ENCODE measurements at places on chromosomes 11 and 22. TPM values are rescaled to one million over a fixed set of nuclear protein-coding genes. Genes with fewer than 3 reads are reported as not detected.

MS4A4A gene
- total RNA-seq = 15.2 TPM

DNA sequence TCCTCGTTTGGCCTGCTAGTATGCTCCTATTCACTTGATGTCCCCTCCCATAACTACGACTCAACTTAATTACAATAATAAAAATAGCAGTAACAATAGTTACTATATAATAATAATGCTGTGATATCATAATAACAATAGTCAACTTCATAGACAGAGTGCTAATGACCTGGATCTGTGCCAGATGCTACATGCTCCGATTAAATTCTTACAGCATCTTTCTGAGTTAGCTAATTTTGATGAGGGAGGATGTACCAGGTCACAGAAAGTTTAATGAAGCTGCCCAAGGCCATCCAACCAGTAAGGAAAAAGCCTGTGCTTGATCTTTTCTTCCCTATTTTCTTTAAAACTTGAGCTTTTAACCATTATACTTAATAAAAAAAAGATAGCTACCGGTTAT lies 413.4 kb upstream of the LRRC4C start:
- no peak for DNase-seq

SLC22A9 gene
- total RNA-seq = not detected

GRCh38 chr22:20904008-20904979 lies 12.9 kb upstream of the CRKL start:
- DNase-seq = no peak

DNA sequence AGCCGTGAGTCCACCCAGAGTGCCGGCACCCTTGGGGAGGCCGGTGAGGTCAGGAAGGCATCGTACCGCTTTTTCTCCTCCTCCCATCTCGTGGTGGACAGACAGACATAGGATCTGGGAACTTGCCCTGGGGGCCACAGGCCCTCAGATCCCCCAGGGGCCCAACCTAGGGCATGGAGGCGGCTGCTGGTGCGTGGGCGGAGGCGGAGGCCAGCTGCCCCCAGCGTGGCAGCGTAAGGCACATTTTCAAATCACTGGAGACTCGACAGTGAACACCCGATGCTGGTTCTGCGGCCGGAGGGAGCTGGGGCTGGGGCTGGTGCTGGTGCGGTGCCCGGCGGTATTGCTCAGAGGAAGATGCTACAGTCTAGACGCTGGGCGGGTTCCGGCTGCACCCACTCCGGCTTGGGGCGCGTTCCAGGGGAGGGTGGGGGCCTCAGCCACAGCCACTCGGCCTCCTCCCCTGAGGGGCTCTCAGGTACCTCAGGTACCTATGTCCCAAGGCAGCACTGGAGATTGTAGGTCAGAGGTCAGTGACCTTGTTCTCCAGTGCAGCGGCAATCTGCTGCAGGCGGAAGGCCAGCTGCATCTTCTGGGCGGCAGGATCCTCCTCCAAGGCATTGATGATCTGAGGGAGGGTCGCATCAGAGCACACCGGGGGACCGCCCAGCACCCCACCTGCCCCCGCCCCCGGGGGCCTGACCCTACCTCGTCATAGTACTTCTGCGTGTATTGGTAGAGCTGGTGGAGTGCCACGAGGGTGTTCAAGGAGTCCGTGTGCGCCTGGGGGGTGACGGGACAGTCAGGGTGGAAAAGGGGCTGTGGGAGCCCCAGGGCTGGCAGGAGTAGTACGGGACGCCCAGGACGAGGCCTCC lies 5.2 kb upstream of the MAPK11 start:
- no peak for DNase-seq

GRCh38 chr11:3126207-3126865 lies 38.8 kb downstream of the OSBPL5 start:
- peak; percentile 70 for DNase-seq

GRCh38 chr22:29854432-29854831 lies 16.4 kb upstream of the ASCC2 start:
- DNase-seq = no peak

- DNase-seq = no peak
Observed at GRCh38 chr11:12287374-12288211, 89.8 kb upstream of the PARVA start.

- DNase-seq = no peak
Observed at GRCh38 chr11:131572423-131572822, 202.0 kb downstream of the NTM start.

TAF6L gene
- total RNA-seq = 9.2 TPM

GRCh38 chr22:36227396-36227795 lies 11.9 kb downstream of the APOL2 start:
- no peak for DNase-seq

GRCh38 chr11:61310749-61311148 lies 15.6 kb upstream of the VWCE start:
- no peak for DNase-seq

DNA sequence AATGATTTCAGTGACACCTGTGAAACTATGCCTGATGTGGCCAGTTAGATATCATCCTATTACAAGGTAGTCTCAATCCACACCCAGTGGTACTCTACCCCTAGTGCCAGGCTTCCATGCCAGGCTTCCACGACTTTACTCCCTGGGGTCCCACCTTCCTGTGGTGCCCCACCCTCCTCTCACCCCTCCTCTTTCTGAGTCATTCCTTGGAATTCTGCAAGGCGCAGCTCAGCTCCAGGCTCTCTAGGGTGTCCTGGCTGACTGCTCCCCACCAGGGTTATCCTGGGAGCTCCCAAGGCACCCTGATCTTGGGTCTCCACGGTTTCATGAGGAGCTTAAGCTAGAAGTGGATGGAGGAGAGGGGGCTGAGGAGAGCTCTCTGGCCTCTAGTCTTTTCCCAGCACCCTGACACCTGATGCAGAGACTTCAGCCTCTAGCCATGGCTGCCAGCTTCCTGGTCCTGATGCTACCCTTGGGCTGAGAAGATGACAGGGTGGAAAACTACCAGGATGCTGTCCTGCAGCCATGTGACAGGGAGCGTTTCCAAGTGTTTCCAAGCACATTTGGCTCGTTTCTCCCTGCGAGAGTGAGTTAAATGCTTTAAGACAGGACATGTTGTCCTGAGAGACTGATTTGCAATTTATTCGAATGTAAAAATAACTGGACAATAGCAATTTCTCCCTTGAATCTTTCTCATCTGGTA lies 1461.2 kb downstream of the TBC1D22A start:
- DNase-seq = no peak

DHCR7 gene
- 48.5 TPM for total RNA-seq

- DNase-seq = no peak
Observed at GRCh38 chr11:110314366-110315095, 18.1 kb upstream of the RDX start.

TPBGL gene
- total RNA-seq = 0.11 TPM

DNA sequence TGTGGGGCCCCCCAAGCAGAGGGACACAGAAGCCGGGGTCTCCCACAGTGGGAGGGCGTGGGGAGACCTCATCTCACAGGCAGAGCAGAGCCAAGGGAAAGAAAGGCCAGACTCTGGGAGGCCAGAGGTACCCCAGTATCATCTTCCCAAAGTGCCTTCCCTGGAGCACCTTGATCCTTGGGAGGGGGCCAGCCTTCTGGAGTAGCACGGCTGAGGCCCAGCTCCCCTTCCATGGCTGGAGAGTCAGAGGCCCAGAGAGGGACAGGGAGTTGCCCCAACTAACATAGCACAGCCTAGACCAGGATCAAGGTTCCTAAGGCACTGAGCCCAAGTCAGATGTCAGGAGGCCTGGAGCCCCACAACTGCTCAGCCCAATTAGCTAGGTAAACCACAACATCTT lies 50.6 kb downstream of the ELFN2 start:
- DNase-seq = no peak

TMPRSS4 gene
- total RNA-seq = not detected
